ENCODE measurements at places on chromosomes 2 and 18. TPM values are rescaled to one million over a fixed set of nuclear protein-coding genes. Genes with fewer than 3 reads are reported as not detected.

VWA3B gene
- total RNA-seq: not detected

DNA sequence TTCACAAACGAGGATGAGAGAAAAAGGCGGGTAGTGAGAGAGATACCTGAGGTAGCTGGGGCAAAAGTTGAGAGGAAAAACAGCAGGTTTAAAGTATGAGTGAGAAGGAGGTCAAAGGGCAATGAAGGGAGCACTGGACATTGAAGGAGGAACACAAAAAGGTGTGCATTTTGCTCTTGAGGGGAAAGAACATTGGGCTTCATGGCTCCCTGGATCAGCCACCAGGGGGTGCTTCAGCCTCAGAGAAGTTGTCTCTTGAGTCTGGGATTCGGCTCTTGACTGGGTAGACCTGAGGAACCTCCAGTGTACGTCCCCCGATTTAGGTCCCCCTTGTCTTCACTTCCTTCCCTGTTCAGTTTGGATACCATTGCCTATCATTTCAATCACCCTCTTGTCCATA, 128.5 kb downstream of the RAPGEF4 start:
- no peak overlapping the region for H3K4me3 ChIP-seq
- H3K4me1 ChIP-seq: peaks cover 13% of the 10 kb centered on the region
- no peaks in the 10 kb centered on the region for H3K36me3 ChIP-seq
- H3K27ac ChIP-seq: no peak overlapping the region
- no peak for DNase-seq

- H3K27ac ChIP-seq: no peak overlapping the region
- DNase-seq: no peak
- H3K4me3 ChIP-seq: no peak overlapping the region
- H3K36me3 ChIP-seq: peaks cover 11% of the 10 kb centered on the region
- no peaks in the 10 kb centered on the region for H3K27me3 ChIP-seq
- peaks cover 7% of the 10 kb centered on the region for H3K4me1 ChIP-seq
These were observed 180.9 kb downstream of the EIPR1 start for GRCh38 chr2:3196716-3197115.

DNA sequence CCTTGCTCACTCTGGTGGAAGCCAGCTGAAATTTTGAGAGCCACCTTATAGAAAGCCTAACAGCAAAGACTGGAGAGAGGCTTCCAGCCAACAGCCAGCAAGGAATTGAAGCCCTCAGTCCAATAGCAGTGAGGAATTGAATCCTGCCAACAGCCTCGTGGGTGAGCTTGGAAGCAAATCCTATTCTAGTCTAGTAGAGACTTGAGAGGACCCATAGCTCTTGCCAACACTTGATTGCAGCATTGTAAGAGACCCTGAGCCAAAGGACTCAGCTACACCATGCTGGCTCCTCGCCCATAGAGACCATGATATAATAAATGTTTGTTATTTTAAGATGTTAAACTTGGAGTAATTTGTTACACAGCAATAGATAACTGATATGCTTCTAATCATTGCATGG, 403.0 kb upstream of the TNP1 start:
- peaks cover 3% of the 10 kb centered on the region for H3K4me1 ChIP-seq
- peaks cover 2% of the 10 kb centered on the region for H3K36me3 ChIP-seq
- no peak for DNase-seq
- no peak overlapping the region for H3K4me3 ChIP-seq
- H3K27ac ChIP-seq: no peak overlapping the region

DNA sequence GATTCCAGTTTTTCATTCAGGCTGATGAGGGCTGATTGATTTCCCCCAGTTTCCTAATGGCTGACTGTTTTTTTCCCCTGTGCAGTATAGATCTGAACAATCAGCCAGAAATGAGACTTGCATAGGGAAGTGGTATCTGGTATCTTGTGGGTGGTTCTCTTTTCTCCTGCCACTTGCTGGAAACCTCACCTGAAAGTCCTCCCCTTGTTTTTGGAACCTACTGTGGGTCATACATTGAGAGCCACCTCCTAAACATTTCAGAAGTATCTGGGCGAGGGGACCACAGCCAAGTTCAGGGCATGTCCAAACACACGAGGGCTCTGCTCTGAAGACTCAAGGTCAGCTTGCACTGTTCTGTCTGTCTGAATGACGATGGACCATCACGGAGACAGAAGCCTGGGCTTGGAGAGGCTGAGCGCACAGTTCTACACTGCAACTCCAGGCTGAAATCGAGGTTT, 19.3 kb downstream of the ALPK2 start:
- no peak for DNase-seq
- no peaks in the 10 kb centered on the region for H3K36me3 ChIP-seq
- no peak overlapping the region for H3K27ac ChIP-seq
- no peak overlapping the region for H3K4me3 ChIP-seq

- no peaks in the 10 kb centered on the region for H3K36me3 ChIP-seq
- H3K27me3 ChIP-seq: no peaks in the 10 kb centered on the region
- no peak overlapping the region for H3K27ac ChIP-seq
- no peak overlapping the region for H3K4me3 ChIP-seq
- DNase-seq: no peak
These were observed 1960.2 kb downstream of the SUCLG1 start for GRCh38 chr2:82498777-82499443.

Measured in chondrocyte (in vitro differentiated cells).